ENCODE measurements at places on chromosomes 12 and 14.

- DNase-seq, result no peak
Observed at GRCh38 chr12:19620222-19620621, 180.9 kb downstream of the AEBP2 start.

- DNase-seq, result no peak
Observed at GRCh38 chr14:78316052-78316451, 145.9 kb downstream of the NRXN3 start.

GRCh38 chr14:29643433-29644211 is 284.0 kb downstream of the PRKD1 start:
- peak; percentile 27 for DNase-seq

DNA sequence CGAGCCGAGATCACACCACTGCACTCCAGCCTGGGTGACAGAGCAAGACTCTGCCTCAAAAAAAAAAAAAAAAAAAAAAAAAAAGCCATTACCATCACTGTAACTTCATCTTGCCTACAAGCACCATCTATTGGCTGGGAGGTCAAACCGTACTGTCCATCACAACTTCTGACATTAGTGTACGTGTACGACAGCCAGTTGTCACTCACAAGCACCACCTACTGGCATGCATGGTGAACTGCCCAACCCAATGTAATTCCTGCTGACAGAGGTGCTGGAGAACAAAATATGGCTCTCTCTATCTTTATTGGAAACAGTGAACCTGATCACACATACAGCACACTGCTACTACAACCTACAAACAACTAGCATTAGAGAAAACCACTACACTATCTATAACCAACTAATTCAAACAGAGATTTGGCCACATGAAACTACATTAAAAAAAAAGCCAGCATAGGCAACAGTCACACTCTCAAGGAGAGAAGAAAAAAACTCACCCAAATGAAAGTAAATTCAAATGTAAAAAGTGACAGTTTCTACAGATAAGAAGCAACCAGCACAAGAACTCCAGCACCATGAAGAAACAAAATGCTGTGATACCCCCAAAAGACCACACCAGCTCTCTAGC is 82.3 kb downstream of the PUS7L start:
- DNase-seq, result peak; percentile 62

DNA sequence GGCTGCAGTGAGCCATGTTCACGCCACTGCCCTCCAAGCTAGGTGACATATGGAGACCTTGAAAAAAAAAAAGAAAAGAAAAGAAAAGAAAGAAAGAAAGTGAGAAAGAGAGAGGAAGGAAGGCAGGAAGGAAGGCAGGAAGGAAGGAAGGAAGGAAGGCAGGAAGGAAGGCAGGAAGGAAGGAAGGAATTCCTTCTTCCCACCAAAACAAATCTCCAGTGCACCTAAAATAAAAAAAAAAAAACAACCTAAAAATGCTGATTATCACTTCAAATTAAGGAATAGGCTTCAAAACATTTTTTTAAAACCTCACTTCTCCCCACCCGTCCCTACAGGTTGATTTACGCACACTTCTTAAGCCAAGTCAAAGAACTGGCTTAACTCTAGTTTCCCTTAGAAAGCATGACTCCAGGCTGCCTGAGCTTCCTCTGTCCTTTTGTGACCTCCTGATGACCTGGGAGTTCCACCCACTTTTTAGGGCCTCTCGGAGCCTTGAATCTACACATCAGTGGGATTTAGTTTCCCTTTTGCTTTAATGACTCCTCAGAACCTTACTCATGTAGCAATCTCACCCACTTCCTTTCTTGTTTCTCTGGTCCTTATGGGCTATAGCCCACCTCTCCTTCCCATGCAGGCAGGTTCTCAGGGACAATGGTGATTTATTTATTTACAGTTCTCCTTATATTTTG is 18.6 kb downstream of the DUSP6 start:
- peak; percentile 62 for DNase-seq

DNA sequence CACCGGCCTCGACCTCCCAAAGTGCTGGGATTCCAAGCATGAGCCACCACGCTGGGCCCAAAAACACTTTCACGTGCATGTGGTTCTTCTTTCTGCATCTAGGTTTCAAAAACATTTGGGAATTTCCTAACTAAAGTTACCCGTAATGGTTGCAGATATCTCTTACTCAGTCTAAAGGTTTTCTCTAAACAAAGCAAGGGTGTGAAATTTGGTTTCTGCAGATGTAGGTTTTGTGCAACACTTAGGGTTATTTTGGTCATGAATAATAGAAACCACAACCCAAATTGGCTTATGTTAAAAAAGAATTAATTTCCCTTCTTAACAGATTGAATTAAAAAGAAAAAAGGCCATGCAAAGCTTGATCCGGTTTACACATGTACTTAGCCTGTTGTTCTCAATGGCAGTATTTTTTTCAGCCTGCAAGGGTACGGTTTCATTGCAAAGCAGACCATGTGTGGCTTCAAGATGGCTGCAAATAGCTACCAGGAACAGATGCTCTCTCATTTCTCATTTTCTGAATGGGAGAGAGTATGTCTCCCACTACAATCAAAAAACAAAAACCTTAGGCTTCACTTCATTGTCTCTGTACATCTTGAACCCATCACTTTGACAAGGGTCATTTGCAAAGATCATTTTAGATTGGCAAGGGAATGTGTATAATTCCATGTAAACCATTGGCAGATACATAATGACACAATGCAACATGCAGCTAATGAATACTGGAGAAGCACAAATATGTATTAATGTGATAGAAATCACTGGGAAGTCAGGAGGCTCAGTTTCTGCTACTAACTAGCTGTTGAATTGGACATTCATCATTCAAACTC is 491.2 kb upstream of the FLRT2 start:
- no peak for DNase-seq

- peak; percentile 92 for DNase-seq
Observed at GRCh38 chr14:93748208-93749075, 39.8 kb downstream of the PRIMA1 start.

DNA sequence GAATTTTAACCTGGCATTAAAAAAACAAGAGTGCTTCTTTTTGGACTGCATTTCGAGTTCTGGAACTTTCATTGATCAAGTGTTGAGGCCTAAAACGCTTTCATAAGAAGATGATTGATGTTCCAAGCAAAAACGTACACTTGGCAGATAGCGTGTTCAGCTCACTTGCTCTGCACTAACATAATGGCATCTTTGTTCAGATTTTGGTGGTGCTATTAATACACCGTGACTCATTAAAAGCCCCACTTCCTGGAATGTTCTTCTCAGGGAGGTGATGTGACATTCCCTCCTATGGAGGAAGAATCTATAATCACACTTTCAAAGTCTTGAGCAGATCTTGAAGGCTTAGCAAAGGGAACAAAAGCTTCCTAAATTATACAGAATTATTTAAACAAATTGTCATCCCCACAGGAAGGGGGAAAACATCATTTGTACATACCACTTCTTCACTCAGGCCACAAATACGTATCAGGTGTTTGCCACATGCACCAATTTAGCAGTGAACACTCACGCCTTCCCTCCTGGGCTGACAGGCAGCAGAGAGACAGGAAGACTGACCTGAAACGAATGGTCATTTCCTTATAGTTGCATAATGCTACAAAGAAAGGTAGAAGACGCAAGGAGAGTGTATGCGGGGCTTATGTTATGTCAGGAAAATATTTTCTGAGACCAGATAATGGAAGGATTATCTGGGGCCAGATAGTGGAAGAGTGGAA is 15.4 kb downstream of the HSP90AA1 start:
- DNase-seq, result no peak

DNA sequence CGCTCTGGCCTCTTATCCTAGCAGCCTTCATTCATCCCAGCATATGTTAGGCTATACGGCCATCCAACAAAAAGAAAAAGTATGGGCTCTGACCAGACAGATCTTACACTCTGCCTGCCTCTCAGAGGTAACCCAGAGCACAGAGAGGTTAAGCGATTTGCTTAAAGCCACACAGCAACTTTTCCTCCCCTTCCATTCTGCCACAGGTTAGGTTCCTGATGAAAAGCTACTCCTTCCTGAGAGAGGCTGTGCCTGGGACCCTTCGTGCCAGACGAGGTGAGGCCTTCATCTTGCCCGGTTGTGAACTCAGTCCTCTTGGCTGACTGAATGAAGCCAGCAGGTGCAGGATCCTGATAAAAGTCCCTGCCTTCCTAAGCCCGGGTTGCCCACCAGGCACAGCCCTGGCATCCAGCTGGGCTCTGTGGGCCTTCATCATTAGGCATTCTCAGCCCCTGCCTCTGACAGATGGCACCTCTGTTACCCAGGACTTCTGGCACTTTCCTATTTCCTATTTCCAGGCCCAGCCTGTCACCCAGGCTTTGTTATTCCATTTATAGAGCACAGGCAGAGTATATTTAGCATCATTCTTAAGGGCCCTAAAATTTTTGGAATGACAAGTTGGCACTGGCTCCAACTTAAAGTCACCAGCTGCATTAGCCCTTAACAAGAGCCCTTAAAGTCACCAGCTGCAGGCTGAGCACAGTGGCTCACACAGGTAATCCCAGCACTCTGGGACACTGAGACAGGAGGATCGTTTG is 12.8 kb downstream of the SOAT2 start:
- DNase-seq, result no peak

GRCh38 chr12:96864335-96864734 is 42.7 kb upstream of the NEDD1 start:
- DNase-seq, result peak; percentile 15

GRCh38 chr14:34065690-34066391 is 115.0 kb upstream of the EGLN3 start:
- no peak for DNase-seq

DNA sequence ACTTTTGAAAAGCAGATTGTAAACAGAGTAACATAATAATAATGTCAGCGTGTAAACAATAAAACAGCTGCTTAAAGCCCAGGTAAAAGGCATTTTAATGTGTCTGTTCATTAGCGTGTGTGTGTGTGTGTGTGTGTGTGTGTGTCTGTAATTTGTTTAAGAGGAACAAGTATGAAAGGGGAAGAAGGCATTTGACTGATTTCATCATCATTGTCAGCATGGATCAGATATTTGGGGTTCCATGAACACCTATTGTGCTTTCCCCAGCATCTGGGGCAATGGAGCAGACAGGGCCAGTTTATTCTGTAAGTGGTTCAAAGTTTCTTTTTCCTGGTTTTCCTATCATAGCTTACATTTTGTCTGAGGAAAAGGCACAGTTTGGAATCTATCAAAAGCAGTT is 28.9 kb downstream of the SLC25A21 start:
- DNase-seq, result peak; percentile 31

GRCh38 chr14:104734991-104735779 is 11.2 kb downstream of the ADSS1 start:
- no peak for DNase-seq

DNA sequence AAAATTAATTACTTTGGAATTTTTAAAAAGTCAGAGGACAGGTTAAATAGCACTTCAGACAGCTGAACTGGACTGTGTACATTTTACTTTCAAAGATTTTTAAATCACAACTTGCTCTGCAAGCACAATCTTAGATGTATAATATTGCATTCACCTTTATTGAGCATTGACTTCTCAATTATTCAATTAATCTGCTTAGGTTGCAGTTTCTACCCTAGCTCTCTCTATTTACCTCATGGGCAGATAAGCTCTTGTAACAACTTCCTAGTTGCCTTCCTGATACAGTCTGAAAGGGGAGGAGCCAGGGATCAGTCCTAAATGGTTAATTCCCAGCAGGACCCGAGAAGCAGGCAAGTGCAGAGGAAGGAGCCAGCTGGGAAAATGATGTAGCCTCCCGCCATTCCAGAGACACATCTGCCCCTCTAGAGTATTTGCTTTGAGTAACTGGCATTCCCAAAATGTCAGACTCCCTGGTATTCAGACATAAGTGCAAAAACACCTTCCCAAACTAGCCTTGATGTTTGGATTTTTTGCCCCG is 302.8 kb downstream of the GALC start:
- no peak for DNase-seq

DNA sequence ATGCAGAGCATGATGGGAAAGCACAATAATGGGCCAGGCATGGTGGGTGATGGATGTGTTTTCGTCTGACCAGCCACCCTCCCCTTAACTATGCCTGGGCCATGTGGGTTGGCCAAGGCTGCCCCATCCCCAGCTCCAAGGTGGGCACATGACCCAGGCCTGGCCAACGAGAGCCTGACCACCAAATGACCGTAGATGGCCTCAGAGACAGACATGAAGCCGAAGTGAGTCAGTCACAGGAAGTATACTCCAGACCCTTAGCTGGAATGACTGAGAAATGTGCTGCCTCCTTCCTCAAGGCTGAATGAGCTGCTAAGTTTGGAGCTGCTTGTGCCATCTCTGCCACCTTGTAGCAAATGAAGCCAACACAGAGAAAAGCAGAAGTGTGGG is 233.6 kb downstream of the BCL11B start:
- DNase-seq, result no peak

- no peak for DNase-seq
Observed at GRCh38 chr12:131599190-131600159, 111.4 kb upstream of the SFSWAP start.

GRCh38 chr14:53715193-53715721 is 241.4 kb downstream of the BMP4 start:
- DNase-seq, result no peak

- DNase-seq, result no peak
Observed at GRCh38 chr14:94244182-94244581, 48.9 kb downstream of the SERPINA10 start.

GRCh38 chr14:39025250-39025809 is 77.7 kb downstream of the SEC23A start:
- no peak for DNase-seq

DNA sequence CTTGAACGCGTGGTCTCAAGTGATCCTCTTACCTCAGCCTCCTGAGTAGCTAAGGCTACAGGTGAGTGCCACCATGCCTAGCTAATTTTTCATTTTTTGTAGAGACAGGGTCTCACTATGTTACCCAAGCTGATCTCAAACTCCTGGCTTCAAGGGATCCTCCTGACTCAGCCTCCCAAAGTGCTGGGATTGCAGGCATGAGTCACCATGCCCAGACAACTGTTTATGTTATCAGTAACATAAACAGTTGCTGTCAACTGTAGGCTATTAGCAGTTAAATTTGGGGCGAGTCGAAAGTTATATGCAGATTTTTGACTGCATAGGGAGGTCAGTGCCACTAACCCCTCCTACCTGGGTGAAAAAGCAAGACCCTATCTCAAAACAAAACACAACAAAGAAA is 26.2 kb upstream of the LRRK2 start:
- no peak for DNase-seq

GRCh38 chr12:111519083-111519482 is 80.0 kb downstream of the ATXN2 start:
- no peak for DNase-seq

- DNase-seq, result no peak
Observed at GRCh38 chr12:121512561-121512960, 68.3 kb downstream of the KDM2B start.

- peak; percentile 86 for DNase-seq
Observed at GRCh38 chr12:53207042-53207441, at the start of gene ITGB7. Gene ITGB7 (minus strand): TSS chr12:53207251. CDS start chr12:53200443, 6,808 bp downstream.

GRCh38 chr12:129877411-129877810 is 26.4 kb downstream of the TMEM132D start:
- no peak for DNase-seq

DNA sequence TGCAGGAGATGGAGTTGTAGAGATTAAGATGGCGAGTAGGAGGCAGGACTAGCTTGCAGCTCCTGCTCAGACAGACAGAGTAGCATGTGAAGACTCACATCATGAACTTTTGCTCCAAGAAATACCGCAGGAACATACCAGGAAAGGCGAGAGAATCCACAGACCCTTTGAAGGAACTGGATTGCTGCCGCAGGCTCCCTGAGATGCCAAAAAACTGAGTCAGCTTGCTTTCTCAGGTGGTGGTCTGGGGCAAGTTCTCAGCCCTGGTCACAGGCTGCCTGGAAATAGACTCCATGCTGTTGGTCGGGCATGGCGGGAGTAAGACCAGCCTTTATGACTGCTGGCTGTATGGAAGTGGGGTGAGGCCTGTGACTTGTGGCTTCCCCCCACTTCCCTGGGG is 163.6 kb upstream of the NAV3 start:
- no peak for DNase-seq

All from hematopoietic multipotent progenitor cell treated with erythropoietin and hydrocortisone succinate and interleukin-3 and kit ligand, for 4 days (in vitro differentiated cells).